Urothelium cell line (cell line): ENCODE measurements at places on chromosomes 1 and 21.

DNA sequence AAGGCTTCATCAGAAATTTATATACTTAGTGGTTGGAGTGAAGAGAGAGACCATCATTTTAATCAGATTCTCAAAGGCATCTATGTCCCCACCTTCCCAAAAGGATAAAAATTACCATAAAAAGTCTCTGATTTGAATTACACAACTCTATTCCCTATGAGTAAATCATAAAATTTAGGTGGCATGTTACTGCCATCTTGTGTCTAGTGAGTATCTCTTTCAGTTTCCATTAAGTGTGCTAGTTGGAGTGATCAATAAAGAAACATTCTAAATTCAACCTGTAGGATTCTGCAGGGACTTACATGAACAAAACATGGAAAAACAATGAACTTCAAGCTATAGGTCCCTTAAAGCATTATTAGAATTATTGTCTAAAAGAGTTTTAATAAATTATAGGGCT is 655.4 kb downstream of the LTN1 start:
- no peak for DNase-seq

DNA sequence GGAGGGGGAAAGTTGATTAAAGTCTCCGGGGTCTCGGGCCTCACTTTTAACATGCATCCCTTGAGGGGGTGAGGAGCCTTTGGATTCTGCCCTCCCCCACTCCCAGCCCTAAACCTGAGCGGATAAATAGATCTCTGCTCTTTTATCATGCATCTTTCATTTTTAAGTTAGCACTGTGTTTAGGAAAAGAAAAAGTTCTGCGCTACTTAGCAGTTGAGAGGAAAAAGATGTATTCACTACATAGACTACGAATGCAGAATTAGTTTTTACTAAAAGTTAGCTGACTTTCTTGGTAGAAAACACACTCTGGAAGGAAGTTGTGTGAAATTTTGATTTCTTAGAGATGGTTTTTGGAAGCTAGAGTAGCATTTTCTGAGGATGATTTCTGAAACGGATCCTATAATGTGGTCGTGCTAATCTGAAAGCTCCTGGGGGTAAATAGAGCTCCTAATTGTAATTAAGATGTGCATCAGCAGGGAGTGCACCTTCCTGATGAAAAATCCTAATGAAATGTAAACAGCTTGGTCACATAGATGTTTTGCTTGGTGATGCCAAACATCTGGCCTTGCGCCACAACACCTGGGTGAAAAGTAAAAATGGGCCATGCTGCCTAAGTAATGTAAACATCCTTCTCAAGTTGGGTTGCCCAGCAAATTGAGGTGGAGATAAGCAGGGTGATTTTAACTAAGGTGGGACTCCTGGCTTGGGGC is 1.8 kb downstream of the ROR1 start:
- DNase-seq: no peak

DNA sequence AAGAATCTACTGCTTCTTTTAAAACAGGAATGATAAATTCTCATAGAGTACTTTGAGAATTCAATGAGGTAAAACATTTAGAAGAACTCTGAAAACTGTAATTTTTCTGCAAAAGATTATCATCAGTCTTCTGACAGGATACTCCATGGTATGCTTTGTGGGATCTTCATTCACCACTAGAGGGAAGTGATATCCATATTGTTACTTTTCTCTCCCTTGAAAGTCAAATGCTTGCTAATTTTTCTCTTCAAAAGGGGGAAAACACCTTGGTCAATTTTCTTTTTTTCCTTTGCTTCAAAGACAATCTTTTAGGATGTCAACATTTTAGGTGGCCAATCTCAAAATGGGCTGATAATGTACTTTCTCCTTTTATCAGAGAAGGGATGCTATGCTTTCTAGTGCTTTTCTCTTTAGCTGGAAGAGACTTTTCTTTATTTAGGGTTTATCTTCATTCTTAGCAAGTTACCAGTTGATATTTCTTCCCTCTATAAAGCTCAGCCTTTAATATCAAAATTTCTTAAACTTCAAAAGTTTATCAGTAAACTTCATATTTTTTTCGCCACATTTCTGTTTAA is 95.5 kb downstream of the NEGR1 start:
- DNase-seq: no peak

DNA sequence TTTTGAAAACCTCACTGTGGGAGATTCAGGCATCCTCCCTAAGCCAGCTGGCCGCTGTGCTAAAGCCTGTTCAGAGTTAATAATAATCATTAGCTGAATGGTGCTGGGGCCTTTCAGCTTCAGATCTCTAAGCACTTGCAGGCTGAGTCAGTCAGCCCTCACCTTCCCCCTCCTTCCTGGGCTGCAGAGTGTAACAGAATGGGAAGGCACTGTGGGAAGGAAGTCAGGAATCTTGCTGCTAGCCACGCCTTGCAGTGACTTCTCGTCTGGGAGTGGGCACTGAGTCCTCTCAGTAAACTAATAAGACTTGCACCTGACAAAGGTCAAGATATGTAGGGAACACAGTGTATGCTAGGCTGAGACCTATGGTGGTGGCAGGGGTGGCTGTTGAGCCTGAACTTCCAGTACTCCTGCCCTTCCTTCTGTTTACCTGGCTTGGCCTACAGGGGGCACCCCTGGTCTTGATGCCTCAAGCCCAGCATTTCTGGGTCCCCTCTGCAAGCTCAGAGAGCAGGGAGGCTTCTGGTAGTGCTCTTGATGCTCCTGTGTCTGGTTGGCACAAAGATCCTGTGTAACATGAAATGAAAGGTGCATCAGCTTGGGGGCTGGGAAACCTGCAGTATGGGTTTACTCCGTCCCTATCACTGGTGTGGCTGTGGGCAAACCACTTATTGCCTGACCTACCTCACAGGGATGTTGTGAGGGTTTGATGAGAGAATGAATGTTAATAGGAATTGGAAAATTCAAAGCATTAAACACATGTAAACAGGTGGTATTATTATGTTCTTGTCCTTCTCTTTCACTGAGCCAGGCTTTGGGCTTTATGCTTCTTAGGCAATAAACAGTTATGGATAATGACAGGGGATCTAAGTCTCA is 6.0 kb downstream of the CYB561D1 start:
- no peak for DNase-seq

DNA sequence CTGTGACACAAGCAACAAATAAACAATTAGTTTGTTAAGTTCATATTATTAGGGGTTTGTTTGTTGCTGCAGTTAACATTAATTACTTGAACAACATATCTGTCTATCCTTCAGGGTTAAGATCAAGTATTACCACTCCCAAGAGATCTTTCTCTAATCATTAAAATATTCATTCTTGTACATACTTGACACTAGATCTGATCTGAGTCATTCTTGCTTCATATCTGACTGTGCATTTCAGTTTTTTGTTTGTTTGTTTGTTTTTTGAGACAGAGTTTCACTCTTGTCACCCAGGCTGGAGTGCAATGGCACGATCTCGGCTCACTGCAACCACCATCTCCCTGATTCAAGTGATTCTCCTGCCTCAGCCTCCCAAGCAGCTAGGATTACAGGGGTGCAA is 613.3 kb upstream of the PLXNA2 start:
- DNase-seq: no peak
